ENCODE measurements at places on chromosomes 7 and 10.

DNA sequence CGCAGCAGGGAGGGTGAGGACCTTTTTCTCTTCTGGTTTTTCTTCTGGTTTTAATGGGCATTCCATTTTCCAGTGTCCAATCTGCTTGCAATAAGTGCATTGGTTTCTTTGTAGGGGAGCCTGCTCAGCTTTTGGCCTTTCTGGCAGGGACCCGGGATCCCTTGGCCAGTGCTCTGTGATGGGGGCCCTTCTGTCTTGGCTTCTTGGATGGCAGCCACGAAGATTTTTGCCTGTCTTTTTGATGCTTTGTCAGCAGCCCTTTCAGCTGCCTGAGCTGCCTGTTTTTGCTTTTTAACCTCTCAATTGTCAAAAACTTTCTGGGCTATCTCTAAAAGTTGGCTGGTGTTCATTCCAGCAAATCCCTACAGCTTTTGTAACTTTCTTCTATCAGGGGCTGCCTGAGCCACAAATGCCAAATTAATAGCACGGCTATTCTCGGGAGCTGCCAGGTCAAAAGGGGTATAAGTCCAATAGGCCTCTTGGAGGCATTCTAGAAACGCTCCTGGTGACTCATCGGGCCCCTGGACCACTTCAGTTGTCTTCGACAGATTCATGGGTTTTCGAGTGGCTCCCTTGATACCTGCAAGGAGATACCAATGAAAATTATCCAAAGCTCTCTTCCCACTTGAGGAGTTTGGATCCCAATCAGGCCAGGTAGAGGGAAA lies 179.9 kb upstream of the MBL2 start:
- DNase-seq, result no peak

DNA sequence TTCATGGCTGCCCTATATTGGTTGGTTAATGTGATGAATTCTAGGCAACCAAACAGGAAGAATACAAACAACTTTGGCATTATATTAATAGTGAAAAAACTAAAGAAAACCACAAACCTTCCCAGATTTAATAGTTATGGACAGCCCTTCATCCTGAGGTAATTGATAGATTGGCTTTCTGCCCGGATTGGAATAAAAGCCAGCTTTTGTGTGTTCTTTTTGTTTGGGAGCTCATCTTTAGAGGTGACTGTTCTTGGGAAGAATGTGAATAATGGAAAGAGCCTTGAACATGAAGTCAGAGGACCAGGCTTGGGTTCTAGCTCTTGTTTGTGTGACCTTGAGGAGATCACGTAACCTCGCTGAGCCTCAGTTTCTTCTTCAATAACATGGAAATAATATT lies 92.3 kb downstream of the VTI1A start:
- DNase-seq, result no peak

- no peak for DNase-seq
Observed at GRCh38 chr7:55770778-55771177, 91.8 kb downstream of the SEPTIN14 start.

DNA sequence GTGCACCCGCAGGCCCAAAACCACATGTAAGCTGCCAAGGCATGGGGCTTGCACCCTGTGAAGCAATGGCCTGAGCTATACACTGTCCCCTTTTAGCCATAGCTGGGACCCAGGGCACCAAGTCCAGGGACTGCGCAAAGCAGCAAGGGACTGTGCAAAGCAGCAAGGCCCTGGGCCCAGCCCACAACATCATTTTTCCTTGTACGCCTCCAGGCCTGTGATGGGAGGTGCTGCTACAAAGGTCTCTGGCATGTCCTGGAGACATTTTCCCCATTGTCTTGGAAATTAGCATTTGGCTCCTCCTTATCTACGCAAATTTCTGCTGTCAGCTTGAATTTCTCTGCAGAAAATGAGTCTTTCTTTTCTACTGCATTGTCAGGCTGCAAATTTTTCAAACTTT lies 24.8 kb downstream of the ARHGAP19 start:
- DNase-seq, result no peak

DNA sequence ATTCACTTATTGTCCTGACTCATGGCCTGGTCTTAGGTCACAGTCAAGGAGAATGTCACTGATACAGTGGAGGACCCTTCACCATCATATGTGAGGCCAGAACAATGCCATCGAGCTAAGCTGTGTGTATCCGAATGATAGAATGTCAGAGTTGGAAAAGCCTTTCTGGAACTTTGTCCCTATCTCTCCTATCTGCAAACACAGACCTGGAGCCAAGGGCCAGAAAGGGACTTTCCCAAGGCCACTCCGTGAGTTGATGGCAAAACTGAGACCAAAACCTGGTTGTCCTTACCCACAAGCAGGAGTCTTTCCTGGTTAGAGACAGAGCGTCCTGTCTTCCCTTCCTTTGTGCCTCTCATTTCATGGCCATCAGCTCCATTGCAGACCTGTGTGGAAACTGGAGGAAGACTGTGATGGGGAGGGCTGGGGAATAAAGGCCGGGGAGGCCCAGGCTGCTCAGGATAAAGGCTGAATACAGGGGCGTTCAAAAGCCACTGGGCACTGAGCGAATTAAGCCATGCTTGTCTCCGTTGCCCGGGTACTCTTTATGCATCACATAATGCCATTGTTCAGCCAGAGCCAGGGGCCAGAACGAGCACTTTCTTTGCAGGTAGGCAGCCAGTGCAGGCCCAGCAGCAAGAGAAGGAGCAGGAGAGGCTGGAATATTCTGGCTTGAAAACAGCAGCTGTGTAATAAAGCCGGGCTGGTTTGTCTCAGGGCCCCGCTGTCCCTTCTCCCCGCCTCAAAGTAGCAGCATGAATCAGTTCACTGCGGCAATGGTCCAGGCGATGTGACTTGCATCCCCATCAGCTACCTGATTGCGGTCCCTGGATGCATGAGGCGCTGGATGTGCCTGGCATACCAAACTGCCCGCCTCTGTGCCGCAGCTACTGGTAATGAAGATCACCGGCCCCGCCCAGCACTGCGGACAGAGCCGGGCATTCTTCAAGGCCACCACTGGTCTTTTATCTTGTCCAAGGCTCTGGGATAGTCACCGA lies 143.0 kb downstream of the RPS24 start:
- no peak for DNase-seq
